H9 (cell line): ENCODE measurements at places on chromosomes 1 and 21. TPM values are rescaled to one million over a fixed set of nuclear protein-coding genes. Genes with fewer than 3 reads are reported as not detected.

Gene ALX3
- not detected in 2 replicates for total RNA-seq

Gene LPGAT1
- total RNA-seq, result 12.2 and 17.4 TPM in 2 replicates

Gene CDK18
- total RNA-seq, result 34.6 and 38.5 TPM in 2 replicates

Gene MAEL
- total RNA-seq, result not detected in 2 replicates

Gene EEIG2
- 16.9 and 17.0 TPM in 2 replicates for total RNA-seq

Gene ZNF281
- 71.9 and 75.2 TPM in 2 replicates for total RNA-seq

GRCh38 chr1:14915356-14916054, 238.0 kb upstream of the TMEM51 start:
- no peaks in the 10 kb centered on the region for H3K36me3 ChIP-seq
- H3K27ac ChIP-seq, result no peak overlapping the region
- no peaks in the 10 kb centered on the region for H3K27me3 ChIP-seq
- DNase-seq, result peak; percentile 67
- no peak overlapping the region for H3K4me3 ChIP-seq
- peaks cover 3% of the 10 kb centered on the region; the same call in 1 of the 2 replicates for H3K4me1 ChIP-seq

GRCh38 chr1:93965256-93965655, 56.0 kb upstream of the GCLM start:
- no peak for DNase-seq
- H3K4me3 ChIP-seq, result no peak overlapping the region
- H3K4me1 ChIP-seq, result no peaks in the 10 kb centered on the region
- H3K27me3 ChIP-seq, result no peaks in the 10 kb centered on the region
- no peaks in the 10 kb centered on the region for H3K36me3 ChIP-seq
- H3K27ac ChIP-seq, result no peak overlapping the region

DNA sequence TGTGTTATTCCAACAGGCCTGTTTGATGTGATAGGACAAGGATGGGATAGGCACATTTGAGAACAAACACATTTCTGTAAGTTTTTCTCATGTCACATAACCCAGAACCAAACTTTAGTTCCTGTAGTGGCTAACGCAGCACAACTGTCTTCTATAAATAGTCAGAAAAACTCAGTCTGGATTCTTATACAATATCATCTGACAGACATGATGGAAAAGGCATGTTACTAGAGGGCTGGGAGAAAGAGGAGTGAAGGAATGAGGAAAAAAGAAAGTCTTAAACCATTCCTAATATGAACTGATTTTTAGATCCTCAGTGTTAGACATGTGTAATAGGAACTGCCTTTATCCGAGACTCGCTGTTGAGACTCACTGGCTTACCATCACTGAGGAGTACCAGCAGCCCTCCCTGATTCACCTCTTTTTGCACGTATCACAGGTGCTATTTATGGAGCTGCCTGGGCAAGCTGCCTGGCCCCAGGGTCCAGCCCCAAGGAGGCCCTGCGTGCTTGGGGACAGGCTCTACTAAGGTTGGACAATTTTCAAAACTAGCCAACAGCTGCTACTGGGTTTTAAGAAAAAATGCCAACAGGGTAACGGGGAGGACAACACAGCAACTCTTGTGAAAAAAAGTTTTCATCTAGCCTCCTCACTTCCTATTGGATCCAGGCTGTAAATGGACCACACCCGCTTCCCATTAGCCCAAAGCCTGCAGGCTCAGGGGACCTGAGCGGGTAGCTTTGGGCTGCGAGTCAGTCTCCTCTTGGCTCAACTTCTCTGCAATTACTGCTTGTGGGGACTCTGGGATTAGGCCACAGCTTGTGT, 30.7 kb upstream of the SERBP1 start:
- no peak overlapping the region for H3K27ac ChIP-seq
- H3K36me3 ChIP-seq, result no peaks in the 10 kb centered on the region
- peaks cover 19% of the 10 kb centered on the region for H3K4me1 ChIP-seq

DNA sequence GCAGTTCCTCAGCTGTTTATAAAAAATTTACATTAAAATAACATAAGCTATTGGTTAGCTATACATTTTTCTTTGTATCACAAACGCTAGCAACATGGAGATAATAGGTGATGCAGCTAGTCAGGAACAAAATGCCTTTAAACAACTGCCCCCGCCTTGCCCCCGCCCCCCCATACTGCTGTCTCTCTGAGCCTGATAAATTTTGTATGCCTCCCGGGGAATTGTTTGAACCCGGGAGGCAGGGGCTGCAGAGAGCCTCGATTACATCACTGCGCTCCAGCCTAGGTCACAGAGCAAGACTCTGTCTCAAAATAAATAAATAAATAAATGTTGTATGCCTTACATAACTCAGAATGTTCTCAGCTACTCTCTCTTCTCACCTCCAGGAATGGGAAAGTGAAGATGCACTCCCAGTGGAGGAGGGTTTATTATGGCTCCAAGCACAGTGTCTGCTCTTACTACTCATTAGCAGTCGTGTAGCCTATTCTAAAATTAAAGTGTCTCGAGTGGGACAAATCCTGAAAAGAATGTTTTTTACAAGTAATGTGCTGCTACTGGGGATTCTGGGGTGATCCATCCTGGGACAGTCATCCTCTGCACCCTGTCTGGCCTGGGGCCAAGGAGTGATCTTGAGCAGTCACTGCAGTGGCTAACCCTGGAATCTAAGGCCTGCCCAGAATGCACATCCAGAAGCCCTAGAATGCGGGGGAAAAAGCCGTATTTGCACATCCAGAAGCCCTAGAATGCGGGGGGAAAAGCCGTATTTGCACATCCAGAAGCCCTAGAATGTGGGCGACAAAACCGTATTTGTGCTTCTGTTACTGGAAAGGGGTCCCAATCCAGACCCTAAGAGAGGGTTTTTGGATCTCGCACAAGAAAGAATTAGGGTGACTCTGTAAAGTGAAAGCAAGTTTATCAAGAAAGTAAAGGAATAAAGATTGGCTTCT, 39.4 kb upstream of the ZNF496 start:
- H3K4me1 ChIP-seq, result peaks cover 7% of the 10 kb centered on the region; the same call in 1 of the 2 replicates
- no peak overlapping the region for H3K27ac ChIP-seq
- peak overlapping the region; percentile 38; the same call in 1 of the 3 replicates for H3K4me3 ChIP-seq
- H3K36me3 ChIP-seq, result peaks cover 12% of the 10 kb centered on the region; the same call in 1 of the 2 replicates
- no peak for DNase-seq

DNA sequence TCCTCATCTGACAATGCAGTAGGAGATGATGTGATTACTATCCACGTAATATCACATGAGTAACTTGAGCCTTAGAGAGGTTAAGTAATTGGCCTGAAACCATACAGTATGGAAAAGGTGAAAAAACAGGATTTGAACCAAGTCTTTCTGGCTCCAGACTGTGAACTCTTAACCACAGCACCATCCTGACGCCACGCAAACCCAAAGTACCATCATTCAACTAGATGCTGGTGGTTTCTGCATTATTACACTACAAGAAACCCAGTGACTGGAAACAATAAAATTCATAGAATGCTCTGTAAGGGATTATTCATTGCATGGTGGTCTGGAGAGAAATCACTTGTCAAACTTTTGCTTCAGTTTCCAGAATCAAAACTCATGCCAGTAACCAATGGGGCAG, 90.7 kb downstream of the MAB21L3 start:
- H3K4me1 ChIP-seq, result no peaks in the 10 kb centered on the region
- H3K36me3 ChIP-seq, result no peaks in the 10 kb centered on the region
- DNase-seq, result no peak
- H3K4me3 ChIP-seq, result no peak overlapping the region
- H3K27ac ChIP-seq, result no peak overlapping the region
